Activated CD4-positive, alpha-beta T cell treated with anti-CD3 and anti-CD28 coated beads for 24 hours (primary cell): ENCODE measurements at places on chromosomes 4 and X.
A peak's percentile ranks its signal among the peaks of the same experiment; 100 is the strongest.

GRCh38 chr4:142097015-142097414 lies 460.6 kb downstream of the IL15 start:
- no peak for DNase-seq

DNA sequence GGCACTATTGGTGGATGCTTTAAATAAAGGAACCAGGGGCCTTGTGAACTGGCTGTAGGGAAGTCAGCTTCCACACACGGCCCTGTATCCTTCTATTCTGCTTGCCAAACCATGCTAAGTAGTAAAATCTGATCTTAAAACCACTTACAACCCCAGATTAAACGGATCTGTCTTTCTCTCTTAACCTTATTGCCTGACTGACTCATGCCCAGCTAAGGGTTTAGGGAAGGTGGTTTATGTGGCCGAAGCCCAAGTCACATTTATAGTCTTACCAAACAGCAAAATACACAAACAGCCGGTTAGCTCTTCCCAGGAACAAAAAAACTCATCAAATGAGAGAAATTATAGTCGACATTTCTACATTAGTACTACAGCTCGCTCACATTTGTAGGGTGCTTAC lies 988.4 kb upstream of the TENM3 start:
- no peak for DNase-seq

- DNase-seq, result no peak
Observed at GRCh38 chr4:90186229-90186628, 59.0 kb downstream of the CCSER1 start.

DNA sequence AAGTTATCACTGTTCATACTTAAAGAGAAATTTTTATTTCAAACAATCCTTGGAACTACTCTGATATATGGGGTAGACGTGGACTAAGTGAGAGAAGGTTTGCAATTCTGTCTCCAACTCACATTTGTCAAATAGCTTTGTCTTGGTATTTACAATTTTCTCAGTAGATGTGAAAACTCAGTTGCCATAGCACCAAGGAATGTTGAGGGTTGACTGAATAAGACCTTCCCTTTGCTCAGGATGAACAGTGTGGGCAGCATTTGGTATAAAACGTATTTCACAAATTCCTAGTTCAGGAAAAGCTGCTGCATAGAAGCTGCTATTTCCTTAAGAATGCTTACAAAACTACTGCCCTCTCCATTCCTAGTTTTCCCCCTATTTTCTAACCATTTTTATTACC lies 399.5 kb downstream of the NKX6-1 start:
- no peak for DNase-seq

- no peak for DNase-seq
Observed at GRCh38 chrX:118631586-118631985, 95.8 kb upstream of the IL13RA1 start.

- no peak for DNase-seq
Observed at GRCh38 chrX:34624416-34624815, 32.7 kb downstream of the TMEM47 start.

- no peak for DNase-seq
Observed at GRCh38 chr4:85952528-85952927, 407.3 kb downstream of the MAPK10 start.

DNA sequence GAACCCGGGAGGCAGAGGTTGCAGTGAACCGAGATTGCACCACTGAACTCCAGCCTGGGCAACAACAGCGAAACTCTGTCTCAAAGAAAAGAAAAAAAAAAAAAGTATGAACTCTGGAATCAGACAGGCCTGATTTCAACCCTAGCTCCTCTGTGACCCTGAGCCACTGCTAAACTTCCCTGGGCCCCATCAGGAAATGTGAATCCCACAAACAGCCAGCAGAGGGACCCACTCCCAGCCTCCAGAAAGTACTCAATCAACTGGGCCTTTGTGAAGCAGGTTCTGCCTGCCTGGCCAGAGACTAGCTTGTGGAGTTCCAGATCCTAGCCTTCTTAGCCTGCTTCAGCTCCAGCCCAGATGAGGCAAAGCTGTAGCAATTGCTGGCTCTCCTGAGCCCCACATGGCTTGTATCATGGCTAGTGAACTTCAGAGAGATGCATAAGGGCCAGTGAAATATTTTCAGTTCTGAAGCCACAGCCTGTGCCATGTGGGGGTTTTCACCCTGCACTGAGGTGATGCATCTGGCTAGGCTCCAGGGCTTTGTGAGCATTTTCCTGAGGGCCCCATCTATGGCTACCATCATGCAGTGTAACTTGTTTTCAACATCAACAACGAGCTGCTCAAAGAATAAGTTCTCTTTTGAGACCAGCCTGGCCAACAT lies 7.2 kb upstream of the IDS start:
- DNase-seq, result peak; percentile 17

DNA sequence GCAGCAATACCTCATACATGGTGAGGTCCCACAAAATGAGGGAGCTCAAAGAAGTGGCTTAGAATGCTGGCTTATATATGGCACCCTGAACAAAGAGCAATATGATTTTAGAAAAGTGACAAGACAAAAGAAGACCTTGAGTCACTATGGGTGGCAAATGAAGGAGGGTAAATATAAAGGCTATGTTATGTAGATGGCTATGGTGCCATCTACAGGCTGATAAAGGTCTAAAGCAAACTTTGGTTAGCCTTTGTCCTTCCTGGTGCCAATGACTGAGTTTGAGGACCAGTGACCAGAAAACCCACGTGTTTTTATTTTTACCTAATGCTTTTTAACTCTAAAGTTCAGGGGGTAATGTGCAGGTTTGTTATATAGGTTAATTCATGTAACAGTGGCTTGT lies 151.8 kb downstream of the CCNG2 start:
- DNase-seq, result no peak

DNA sequence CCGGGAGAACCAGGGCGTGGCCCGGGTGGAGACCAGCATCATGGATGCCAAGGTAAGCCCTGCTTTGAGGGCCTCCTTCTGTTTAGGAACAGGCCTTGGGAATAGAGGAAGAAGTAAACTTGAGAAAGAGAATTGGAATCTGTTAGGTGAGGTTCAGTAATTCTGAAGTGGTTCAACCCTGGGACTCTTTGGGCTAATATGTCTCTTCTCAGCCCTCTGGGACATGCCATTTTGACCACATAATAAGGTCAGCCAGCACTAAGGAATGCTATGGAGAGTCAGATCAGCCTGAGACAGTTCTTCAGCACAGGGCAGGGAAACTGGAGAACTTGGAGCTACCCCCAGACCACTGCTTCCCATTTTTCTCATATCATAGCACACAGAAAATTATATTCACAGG lies 63.3 kb upstream of the PRPS1 start:
- DNase-seq, result no peak

- DNase-seq, result no peak
Observed at GRCh38 chr4:96602661-96603060, 762.8 kb downstream of the PDHA2 start.

DNA sequence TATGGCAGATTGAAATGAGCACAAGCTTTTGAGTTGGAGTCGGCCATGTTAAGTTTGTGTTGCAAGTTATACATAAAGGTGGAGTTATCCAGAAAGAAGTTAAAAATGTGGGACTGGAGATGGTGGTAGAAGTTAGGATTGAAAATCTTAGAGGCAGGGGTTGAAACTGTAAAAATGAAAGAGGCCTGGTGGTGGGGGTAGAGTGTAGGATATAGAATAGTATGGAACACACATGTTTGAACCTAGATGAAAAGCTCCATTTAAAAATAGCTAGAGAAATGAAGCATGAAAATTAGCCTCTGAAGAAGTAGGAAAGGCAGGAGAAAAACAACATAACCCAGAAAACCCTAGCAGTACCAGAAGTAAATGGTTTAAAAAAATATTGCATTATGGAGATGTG lies 131.8 kb upstream of the ENPEP start:
- DNase-seq, result no peak

DNA sequence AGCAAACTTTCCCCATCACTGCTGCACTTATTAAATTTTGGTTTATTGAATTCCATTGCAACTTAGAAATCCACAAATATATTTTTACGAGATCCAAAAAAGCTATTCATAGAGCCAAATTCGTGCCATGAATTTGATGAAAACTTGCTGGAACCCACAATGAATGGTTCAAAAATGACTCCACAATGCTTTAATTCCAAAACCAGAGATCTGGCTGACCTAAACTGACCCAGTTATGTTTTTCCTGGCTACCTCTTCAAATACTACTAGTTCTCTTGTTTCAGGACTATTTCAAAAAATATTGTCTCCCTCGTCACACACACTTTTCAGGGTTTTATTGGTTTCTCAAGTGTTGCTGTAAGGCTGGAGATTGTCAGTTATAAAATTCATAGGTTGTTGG lies 474.8 kb downstream of the PDGFC start:
- no peak for DNase-seq

- no peak for DNase-seq
Observed at GRCh38 chr4:7677086-7677485, 242.4 kb upstream of the PSAPL1 start.

- DNase-seq, result no peak
Observed at GRCh38 chr4:123696687-123697086, 300.1 kb downstream of the SPRY1 start.

DNA sequence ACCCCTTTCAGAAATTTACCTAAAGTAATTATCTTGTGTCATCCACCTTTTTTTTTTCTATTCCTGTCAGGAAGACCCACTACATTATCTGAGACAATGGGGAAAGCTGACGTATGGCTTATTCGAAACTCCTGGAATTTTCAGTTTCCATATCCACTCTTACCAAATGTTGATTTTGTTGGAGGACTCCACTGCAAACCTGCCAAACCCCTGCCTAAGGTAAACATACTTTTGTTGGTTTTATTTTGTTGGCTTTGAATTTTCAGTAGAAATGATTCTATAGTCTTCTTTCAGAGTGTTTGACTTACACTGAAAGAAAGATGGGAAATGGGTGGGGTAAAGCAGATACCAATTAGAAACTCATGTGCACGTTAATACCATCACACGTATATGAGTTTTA lies 2.2 kb downstream of the UGT2B7 start:
- DNase-seq, result no peak

DNA sequence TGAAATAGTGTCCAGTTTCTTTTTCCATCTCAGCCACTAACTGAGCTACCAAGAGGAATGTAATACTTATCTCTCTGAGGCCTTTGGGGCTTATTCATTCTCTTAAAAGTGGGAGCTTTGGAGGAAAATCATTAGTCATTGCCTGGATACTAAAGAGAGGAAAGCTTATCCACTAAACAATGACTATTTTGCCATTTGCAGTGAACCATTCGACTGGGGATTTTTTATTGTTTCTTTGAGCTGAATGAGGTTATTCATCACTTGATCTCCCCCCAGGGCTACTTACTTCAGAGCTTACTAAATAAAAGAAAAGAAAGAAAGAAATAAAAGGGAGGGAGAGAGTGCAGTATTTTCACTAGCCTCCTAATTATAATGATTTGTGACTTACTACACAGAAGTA lies 1329.5 kb upstream of the TENM3 start:
- no peak for DNase-seq

- DNase-seq, result no peak
Observed at GRCh38 chrX:9379697-9380551, 84.9 kb upstream of the TBL1X start.

DNA sequence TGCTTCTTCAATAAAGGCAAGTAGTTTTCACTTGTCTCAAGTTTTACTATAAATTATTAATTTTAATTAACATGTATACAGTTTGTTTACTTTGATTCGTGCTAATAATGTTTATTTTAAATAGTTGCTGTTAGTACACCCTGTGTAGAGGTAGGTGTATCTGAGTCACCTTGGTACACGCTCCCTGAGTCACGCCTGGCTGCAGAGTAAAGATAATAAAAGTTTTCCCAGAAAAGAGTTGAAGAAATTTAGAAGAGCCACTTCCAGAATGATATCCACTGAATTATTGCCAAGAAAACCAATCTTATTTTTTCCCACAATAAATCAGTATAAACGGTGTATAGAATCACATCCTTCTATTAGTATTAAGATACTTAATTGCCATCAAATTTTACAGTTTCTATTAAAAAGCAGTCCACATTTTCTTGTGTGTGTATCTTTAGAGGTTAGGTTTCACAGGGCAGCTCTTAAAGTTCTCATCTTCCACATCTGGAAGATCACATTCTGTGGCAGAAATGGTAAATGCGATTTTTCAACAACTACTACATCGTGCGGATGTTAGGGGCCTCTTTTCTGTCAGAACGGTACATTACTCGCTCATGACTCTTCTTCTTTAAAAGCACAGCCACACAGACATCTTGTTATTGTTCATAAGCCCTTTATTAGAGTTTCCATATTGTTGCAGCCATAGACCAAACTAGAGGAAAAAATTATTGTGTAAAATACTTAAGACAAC lies 55.4 kb downstream of the HADH start:
- no peak for DNase-seq

DNA sequence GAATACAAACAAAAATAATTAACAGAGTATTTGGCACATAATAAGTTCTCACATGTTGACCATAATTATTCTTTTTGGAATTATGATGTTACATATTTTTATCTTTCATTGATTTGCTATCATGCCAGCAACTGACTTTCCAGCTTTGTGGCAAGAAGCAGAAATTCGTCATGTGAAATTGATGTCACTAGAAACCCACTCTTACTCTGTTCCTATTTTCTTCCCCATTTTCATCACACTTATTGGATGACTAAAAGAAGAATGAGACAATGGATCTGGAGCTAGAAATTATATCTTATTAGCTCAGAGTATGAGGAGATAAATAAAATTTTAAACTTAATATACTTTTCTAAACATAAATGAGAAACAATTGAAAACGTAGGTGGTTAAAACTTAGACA lies 31.9 kb downstream of the EGF start:
- no peak for DNase-seq

DNA sequence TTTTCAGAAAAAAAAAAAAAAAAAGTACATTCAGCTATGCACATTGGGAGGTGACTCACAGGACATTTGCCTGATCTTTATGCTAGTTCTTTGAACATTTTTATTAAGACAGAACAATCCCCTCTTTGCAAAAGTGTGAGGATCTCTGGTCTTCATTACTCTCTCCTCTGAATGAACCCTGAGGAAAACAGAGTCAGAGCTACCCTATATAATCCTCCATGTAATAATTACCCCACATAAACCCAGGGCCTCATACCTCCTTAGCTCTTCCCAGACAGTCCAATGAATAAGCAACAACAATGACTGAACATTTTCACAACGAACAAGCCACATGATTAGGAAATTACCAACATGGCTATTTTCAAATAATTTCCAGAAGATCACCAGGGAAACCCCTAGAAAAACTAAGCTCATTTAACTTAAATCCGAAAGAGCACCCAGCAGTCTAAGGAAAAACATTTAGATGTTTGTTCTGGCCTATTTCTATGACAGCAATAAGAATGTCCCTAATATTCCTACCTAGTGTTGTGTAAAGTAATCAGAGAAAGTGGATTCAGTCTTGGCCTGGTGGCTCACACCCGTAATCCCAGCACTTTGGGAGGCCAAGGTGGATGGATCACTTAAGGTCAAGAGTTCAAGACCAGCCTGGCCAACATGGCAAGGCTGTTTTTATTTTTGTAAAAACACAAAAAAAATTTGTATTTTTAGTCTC lies 37.8 kb downstream of the TBC1D9 start:
- DNase-seq, result no peak

- DNase-seq, result no peak
Observed at GRCh38 chr4:138555584-138555983, 313.4 kb upstream of the SLC7A11 start.
